Epithelial cell of proximal tubule (primary cell): ENCODE measurements at places on chromosomes 1 and 21. TPM values are rescaled to one million over a fixed set of nuclear protein-coding genes. Genes with fewer than 3 reads are reported as not detected.

RHOU gene
- 0.14 and 0.58 TPM in 2 replicates for total RNA-seq

SLC45A3 gene
- 6.5 and 9.1 TPM in 2 replicates for total RNA-seq

LRRC39 gene
- 0.07 TPM in 1 of 2 replicates, not detected in the other for total RNA-seq

TSPAN2 gene
- 4.6 and 5.0 TPM in 2 replicates for total RNA-seq

HES4 gene
- total RNA-seq = 141 and 193 TPM in 2 replicates

GRCh38 chr1:22729912-22730311, 19.3 kb downstream of the EPHB2 start:
- DNase-seq = no peak

DNA sequence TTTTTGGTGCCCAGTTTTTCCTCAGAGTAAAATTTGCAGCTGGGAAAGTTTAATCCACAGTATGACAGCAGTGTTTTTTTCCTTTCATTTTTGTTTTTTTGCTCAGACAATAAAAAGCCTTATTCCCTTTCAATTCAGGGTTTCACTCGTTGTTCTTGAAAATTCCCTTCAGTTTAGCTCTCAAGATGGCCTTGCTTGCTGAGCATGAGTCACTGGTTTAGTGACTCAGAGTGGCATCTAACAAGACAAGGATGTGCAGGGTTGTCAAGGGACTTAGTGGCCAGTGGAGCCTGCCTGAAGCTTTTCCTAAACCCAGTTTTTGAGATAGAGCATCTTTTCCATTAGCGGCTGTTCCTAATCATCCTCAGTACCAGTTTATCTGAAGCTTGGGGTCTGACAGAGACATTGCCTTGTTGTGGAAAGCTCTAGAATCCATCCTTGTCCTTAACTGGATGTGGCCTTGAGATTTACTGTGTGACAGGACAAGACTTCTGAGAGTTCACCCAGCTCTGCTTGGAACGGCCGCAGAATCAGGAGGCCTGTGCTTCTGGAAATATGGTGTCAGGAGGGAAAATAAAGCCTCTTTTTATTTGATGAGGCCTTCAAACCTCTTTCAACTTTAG, 48.4 kb upstream of the DNAJC6 start:
- DNase-seq = peak; percentile 60

- DNase-seq = no peak
Observed at GRCh38 chr1:102742426-102742825, 365.9 kb downstream of the COL11A1 start.

GRCh38 chr1:47849591-47850261, 147.5 kb downstream of the TRABD2B start:
- DNase-seq = no peak

- DNase-seq = no peak
Observed at GRCh38 chr1:204626381-204626780, 59.2 kb downstream of the LRRN2 start.

DNA sequence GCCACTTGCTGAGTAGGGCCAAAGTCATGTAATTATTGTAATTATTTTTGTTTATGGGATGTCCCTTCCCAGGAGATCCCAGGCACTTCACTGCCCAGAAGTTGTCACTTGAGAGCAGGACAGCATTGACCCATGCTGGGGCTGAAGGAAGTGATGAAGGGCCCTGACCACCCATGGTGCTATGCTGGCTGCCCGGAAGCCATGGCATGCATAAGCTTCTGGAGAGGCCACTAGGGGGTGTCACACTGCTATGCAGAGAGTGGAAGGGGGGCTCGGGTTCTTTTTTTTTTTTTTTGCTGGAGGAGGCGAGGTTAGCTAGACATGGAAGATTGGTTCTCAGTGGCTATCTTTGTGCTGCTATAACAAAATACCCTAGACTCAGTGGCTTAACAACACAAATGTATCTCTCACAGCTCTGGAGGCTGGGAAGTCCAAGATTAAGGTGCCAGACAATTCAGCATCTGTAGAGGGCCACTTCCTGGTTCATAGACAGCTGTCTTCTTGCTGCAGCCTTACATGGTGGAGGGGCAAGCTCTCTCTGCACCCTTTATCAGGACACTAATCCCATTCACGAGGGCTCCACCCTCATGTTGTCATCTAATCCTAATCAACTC, 84.9 kb downstream of the CNIH3 start:
- no peak for DNase-seq

DNA sequence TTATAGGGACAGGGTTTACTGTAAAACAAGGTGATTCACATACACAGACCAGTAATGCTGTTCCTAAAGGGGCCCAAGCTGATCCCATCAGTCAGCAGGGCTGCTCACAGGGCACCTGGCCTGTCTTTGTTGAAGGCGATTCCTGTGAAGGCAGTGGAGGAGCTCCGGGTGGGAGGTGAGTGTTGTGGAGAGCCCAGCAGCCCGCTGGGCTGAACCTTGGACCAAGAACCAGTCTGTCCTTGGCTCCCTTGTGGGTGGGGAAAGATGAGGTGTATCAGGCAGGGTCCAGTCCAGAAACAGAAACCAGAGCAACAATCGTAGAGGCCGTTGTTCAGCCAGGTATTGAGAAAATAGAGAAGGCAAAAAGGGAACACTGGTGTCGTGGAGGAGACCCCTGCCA, 12.5 kb downstream of the PDXK start:
- no peak for DNase-seq

DNA sequence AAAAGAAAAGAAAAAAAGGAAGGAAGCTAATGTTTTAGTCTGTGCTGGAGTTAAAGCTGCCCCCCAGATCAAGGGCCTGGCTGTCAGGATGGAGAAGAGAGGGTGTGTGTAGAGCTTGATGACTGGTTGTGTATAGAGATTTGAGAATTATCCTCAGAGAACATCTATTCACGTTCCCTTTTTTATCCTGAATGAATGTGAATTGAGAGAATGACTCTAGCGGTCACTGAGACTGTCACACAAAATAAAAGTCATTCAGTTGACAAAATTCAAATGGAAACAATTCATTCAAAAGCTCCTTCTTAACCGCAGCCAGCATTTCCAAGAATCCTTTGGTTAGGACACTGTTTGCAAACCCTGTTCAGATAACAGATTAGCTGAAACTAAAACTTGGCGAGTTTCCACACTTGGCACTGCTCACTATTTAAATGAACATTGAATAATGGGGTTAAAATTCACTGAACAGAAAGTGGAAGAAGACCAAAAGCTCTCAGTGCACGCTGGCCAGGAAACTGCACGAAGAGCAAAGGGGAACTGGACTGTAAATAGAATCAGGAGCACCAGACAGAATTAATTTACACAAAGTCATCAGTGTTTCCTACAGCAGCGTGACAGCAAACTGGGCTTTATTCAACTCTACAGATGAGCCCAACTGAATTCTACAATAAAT, 13.6 kb upstream of the FAM89A start:
- DNase-seq = peak; percentile 27
